ENCODE measurements at places on chromosomes 3 and 15. TPM values are rescaled to one million over a fixed set of nuclear protein-coding genes. Genes with fewer than 3 reads are reported as not detected.

DNA sequence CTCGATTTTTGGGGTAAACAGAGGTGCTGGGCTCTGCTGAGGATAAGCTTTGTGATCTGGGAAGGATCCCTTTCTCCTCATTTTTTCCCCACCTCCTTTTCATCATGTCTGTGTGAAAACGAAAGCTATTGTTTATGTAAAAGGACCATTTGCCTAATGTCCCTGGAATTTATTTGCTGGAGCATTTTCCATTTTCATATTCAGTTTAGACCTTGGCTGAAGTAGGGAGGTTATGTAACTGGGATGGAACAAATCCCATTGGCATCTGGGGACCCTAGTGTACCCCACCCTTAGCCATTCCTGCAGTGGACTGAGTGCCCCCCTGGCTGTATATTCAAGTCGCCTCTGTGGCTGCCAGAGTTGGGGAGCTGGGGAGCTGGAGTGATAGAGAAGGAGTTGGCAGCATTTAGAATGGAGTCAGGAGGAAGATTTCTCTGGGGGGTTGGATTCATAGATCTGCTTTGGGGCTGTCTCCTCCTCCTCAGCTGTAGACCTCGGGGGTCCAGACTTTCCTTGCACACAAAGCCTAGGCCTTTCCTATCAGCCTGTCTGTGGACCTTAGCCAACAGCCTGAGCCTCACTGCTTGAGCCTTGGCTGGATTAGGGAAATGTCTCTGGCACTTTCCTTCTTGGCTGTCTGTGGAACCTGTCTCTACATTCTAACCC lies 270.4 kb upstream of the CTDSPL start:
- no peak for DNase-seq

DNA sequence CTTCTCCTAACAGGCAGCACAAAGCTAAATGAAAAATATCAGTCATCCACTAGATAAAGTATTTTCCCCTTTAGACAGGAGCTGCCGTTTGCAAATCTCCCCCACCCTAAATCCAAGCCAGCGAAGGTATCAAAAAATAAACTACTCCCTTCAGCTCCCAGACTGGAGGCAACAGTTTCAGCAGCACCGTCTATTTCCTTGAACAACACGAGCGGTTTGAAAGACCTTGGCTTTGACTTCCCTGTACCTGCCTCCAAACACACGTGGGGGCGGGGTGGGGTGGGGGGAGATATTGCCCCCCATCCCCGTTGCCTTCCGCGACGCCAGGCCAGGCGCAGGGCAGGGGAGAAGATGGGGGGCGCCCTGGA lies 832 bp upstream of the CACNA1D start:
- DNase-seq = no peak

GRCh38 chr3:127445581-127446343 lies 144.8 kb downstream of the TPRA1 start:
- DNase-seq = peak; percentile 10

- DNase-seq = no peak
These were observed 11.7 kb downstream of the ATP6V1A start for GRCh38 chr3:113758389-113759024.

Gene DCUN1D1
- 39.4 TPM for total RNA-seq

Gene ATP13A5
- 1.4 TPM for total RNA-seq

Gene PRRT3
- total RNA-seq = 2.5 TPM

Gene ADAMTS17
- 2.9 TPM for total RNA-seq
